ENCODE measurements at places on chromosomes 2 and 18.
A peak's percentile ranks its signal among the peaks of the same experiment; 100 is the strongest.

- DNase-seq, result no peak
These were observed 190.7 kb upstream of the SMAD7 start for GRCh38 chr18:49141491-49141890.

- no peak for DNase-seq
These were observed 83.7 kb upstream of the SLC1A4 start for GRCh38 chr2:64905338-64906024.

DNA sequence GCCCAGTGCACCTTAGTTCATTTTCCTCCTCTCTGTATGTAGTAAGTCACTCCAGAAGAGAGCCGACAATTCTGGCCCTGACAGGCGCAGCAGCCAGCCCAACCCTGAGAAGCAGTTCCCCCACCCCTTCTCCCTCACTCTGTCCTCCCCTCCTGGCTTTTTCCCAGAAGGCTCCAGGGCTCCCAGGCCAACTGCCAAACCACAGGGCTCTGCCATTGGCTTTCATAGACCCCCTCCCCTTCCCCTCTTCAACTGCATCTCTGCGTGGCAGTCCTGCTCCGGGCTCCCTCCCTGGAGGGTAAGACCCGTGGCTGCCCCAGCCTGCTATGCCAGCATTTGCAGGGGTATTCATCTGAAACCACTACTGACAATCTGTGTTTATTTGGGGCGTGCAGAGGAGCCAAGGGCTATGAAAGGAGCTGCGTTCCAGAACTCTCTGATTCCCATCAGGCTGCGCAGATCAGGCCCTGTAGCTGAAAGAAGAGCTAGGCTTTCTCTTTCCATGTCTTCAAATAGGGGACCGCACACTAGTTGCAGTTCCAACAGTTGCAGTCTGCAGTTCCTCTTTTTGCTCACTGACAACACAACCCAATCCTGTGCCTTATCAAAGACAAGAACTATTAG is 388.6 kb upstream of the TNP1 start:
- DNase-seq, result no peak

DNA sequence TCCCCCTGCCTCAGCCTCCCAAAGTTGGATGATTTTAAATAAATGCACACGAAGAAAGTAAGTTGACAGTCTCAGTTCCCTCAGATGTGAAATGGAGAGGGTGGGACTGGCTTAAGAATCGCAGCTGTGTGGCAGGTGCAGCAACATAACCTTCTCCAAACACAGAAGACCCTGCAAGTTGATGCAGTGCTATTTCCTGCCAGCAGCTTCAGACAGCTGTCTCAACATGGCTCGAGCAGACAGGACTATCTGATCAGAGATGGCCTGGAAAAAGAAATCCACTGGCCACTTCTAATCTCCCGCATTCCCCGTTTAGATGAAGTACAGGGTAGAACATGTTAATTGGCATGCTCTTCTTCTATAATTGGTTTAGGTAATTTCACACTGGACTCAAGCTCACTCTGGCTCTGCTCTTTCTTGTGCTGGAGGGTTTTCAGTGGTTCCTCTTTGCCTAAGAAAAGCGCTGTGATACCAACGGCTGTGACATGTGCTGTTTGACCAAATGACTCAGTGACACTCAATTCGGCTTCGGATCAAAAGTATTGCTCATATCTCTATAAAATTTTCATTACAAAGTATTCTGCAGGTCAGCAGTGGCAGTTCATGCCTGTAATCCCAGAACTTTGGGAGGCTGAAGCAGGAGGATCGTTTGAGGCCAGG is 40.2 kb downstream of the MYOM1 start:
- DNase-seq, result no peak

GRCh38 chr2:200483729-200484198 is 26.1 kb downstream of the KCTD18 start:
- DNase-seq, result no peak

DNA sequence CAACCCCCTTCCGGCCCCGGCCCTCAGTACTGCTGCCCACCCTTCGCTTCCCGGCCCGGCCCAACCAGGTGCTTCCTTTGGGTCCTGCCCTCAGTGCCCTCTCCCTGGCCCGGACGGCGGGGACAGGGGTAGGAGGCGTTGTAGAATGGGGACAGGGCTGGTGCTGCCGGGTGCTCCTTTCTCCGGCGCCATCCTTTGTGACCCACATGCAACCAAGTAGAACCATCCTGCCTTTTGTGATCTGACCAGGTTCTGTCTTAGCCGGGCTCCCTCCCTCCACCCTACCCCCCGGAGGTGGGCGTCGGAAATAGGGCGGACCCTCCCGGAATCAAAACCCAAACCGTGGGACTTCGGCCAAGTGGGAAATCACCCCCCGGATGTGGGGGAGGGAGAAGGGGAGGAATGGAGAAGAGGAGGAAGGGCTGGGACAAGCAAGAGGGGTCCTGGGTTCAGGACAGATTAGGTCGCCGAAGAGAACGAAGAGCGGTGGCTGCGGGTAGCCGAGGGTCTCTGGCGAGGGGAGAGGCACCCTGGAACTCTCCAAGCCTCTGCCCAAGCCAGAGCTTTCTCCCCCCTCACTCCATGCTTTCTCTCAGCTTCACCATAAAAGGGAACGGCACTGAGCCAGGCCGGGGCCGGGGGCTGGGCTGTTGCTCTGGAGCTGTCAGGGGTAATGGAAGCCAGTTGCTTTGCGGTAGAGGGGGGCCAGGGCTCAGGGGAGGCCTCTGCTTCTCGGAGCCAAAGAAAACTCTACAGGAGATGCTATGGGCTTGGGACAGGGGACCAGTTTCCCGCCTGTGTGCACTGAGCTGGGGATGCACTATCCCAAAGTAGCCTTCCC is 756 bp upstream of the OST4 start:
- DNase-seq, result no peak

- DNase-seq, result no peak
These were observed 113.6 kb upstream of the MGAT5 start for GRCh38 chr2:134140251-134140661.

DNA sequence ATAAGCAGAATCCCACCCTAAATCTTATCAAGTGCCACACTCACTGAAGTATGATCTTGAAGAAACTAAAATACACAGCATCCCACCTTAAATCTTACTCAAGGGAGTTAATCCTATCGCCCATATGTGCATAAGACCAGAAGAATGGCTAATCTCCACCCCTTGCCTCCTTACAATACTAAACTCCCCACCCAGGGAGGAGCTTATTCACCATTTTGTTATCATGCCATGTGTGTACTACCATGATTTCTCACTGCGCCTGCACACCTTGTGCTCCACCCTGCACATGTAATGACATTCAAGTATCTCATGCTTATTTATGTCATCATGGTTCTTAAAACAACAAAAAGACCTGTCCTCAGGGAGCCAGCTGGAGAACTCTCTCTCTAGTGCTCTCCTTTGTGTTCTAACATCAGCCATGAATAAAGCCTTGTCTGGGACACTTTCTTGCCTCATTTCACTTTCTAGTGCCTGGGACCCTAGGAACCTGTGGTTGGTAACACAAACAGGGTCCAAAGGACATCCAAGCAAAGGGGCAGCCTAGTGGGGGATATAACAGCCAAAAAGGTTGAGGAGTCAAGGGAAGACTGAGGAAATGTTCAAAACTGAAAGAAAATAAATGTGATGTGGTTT is 87.4 kb downstream of the SLC66A3 start:
- no peak for DNase-seq

DNA sequence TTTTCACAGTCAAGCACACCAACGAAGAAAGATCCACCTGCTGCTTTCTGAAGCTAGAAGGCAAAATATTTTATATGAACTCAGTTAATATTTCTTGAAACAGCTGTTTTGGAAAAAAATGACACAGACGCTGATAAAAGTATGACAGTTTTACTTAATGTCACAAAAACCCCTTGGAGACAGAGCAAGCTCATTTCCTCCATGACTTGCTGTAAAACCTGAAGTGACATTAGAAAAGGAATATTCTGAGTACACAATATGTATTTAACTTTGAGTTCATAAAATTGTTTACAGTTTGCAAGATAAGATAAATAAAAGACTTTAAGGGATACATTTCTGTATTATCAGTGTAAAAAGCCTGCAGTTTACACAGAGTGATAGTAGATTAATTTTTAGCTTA is 105.4 kb downstream of the DSEL start:
- DNase-seq, result no peak

DNA sequence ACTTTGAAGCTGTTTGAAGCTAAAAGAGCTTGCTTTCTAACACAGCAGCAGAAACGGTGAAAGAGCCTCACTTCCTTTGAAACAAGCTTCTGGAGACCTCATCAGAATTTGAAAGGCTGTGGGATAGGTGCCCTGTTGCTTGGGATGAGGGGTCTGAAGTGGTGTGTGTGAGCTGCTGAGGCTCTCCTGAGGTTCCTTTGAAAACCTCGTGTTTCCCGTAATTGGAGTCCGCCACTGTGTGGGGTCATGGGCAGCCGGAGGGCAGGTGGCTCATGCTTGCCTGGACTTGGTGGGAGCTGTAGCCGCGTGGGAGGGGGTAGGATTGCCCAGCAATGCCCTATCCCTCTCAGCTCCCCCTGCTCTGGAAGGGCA is 34.4 kb downstream of the CABLES1 start:
- DNase-seq, result no peak

GRCh38 chr18:14075196-14075595 is 57.0 kb downstream of the ZNF519 start:
- DNase-seq, result no peak

GRCh38 chr2:206415618-206416243 is 27.6 kb upstream of the ADAM23 start:
- DNase-seq, result no peak

DNA sequence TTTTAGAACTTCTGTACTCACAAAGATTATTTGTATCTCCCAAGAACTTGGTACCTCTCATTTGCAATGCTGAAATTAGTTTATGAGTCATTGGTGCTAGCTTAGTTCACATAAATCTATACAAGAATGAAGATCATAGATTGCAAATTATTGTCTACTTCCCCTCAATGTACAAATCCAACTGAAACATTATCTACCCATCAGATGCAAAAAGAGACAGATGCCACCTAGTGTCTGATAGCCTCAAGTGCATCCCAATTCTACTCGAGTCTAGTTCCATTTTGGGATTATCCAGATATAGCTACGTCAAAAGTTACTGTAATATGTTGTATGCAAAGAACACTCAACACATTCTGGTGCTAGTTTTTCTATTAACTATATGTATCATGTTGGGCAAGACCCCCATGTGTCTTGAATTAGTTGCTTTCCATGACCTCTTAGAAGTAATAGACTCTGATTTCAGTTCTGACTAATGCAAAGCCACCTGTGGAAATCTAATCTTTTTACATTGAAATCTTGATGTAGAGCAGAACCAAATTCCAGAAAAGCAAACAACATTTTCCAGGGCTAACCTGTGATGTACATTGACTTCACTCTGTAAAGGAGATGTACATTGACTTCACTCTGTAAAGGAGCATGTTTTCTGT is 210.0 kb downstream of the RBM43 start:
- DNase-seq, result no peak

- DNase-seq, result no peak
These were observed 22.9 kb downstream of the ITGB1BP1 start for GRCh38 chr2:9400268-9401058.

GRCh38 chr2:212549463-212549862 is 10.9 kb upstream of the ERBB4 start:
- no peak for DNase-seq

- no peak for DNase-seq
These were observed 91.3 kb downstream of the MEIS1 start for GRCh38 chr2:66526180-66526579.

GRCh38 chr2:55311444-55311870 is 42.4 kb upstream of the MTIF2 start:
- DNase-seq, result no peak

GRCh38 chr2:95387358-95387757 is 15.2 kb upstream of the FAHD2A start:
- DNase-seq, result no peak

DNA sequence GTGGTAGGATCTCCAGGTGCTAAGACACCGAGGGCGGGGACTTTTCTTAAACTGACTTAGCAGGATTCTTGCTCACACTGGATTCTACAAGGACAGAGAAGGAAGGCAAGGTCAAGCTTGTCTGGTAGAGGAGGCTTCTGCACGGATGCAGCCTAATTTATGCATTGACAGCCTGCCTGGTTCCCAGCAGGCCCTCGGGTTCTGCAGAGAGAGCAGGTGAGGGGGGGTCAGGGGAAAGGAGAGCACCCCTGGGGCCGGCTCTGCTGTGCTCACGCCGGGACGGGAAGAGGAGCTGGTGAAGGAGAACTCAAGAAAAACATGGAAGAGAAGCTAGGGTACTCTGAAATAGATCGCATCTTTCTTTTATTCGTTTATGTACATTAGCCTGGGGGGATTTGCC is 46.4 kb downstream of the ADI1 start:
- no peak for DNase-seq

DNA sequence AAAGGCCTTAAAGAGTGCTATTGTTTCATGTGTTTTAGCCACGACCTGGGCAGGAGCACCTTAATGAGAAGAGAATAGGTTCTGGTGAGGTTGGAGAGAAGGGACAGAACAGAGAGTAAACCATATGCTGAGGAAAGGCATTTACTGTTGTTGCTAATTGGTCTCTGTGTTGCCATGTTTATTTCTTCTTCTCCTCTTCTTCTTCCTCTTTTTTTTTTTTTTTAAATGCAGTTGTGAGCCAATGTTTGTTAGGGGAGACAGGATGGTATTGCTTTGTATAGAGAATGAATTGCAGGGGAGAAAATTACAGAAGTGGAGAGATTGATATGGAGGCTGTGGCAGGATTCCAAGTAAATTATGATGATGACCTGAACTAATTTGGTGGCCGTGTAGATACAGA is 2.6 kb downstream of the SCN9A start:
- DNase-seq, result no peak

- DNase-seq, result peak; percentile 46
These were observed 23.6 kb upstream of the HES6 start for GRCh38 chr2:238263204-238264071.

GRCh38 chr2:21617885-21618434 is 494.2 kb downstream of the TDRD15 start:
- no peak for DNase-seq

DNA sequence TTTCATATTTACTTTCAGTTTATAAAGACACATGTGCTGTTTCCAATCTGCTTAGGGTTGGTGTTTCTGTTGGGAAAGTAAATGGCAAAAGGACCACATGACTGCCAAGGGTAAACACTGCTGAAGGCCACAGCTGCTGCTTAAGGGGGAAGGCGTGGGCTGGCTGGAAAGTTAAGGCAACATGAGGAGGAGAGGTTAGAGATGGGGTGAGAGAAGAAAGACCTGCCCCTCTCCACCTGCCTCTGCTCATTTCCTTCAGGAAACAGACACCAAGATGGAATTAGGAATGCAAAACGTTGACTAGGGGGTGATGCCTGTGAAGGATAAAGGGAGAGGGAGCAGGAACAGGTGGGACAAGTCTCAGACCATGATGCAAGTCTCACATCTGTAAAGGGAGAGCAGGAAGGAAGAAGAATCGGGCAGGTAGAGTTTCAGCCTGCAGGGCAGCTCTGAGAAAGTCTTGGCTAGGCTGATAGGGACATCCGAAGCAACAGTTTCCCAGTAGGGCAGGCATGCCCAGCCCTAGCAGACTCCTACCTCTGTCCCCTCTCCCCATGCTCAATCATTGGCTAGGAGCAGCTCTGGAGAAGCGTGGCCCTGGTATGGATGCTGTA is 86.0 kb downstream of the CDC42EP3 start:
- DNase-seq, result peak; percentile 32

GRCh38 chr18:59926131-59926530 is 26.3 kb downstream of the PMAIP1 start:
- DNase-seq, result no peak

Measured in stimulated activated CD8-positive, alpha-beta memory T cell treated with anti-CD3 and anti-CD28 coated beads, Interleukin-15, amount 100 ng/mL, for 4 hours (primary cell).